ENCODE measurements at places on chromosomes 6 and 20. TPM values are rescaled to one million over a fixed set of nuclear protein-coding genes. Genes with fewer than 3 reads are reported as not detected.

Gene LY6G6D
- total RNA-seq, result not detected

Gene LIN28B
- total RNA-seq, result not detected

Gene ADGRB3
- not detected for total RNA-seq

Gene FOXC1
- 11.1 TPM for total RNA-seq

Gene PARD6B
- not detected for total RNA-seq

- no peak overlapping the region for H3K4me3 ChIP-seq
- H3K4me1 ChIP-seq, result no peaks in the 10 kb centered on the region
- peaks cover 84% of the 10 kb centered on the region for H3K27me3 ChIP-seq
- no peaks in the 10 kb centered on the region for H3K36me3 ChIP-seq
Measured at GRCh38 chr20:63008541-63009044, 1.8 kb upstream of the BHLHE23 start.

DNA sequence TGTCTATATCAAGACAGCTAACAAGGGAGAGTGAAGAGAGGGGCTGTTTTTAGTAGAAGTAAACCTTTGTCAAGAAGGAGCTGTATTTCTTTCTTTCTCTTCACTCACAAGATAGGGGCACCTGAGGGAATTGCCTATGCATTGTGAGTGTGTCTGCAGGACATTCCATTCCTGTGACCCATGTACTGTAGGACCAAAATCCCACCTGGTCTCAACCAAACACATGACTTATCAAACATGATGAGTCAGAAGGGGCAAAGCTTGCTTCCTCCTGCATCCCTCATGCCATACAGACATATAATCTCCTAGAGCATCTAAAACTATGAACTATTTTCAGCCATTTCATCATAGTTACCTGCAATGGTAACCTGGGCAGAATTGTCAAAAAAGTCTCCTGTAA is 21.8 kb downstream of the PKHD1 start:
- H3K4me1 ChIP-seq, result no peaks in the 10 kb centered on the region
- H3K36me3 ChIP-seq, result no peaks in the 10 kb centered on the region
- H3K27ac ChIP-seq, result no peak overlapping the region
- no peak overlapping the region for H3K4me3 ChIP-seq
- 0 out of 2 replicates have a peak, but pooled peaks cover 4% of the 10 kb centered on the region for H3K27me3 ChIP-seq

DNA sequence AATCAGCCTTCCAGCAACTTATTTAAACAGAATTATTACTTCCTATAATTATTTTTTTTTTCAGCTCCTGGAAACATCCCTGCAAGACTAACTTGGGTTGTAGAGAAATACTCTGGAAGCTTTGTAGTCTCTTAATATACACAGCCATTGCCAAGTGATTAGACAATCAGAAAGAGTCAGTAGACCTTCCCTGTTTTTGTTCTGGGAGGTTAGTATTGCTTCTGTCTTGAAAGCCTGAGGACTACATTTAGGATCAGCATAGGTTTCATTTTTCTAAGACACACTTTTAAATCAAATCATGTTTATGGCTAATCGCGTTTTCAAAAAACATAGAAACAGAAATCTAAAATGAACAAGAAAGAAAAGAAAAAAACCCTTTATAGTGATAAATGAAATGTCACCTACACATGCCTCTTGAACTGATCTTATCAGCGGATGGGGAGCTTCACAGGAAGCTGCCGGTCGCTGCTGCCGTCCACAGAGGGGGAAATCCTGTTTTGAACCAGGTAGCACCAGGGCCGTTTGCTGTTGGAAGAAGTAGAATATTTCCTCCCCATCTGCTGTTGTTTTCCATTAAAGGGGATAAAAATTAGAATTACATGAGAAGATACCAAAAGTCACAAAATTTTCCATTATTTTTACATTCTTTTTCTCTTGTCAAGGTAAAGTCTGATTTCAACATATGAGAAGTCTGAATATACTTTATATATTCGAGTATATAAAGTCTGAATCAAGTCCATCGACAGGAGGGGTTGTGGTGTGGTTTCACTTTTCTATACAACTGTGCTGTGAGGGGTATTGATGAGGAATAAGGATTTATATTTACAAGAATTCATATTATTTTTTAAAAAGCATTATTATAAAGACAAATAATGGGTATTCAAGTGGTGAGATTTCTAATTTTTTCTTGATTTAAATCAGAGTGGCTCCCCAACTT is 94.6 kb downstream of the ARMC2 start:
- peaks cover 38% of the 10 kb centered on the region for H3K4me1 ChIP-seq
- H3K27ac ChIP-seq, result no peak overlapping the region
- no peak for DNase-seq
- H3K4me3 ChIP-seq, result no peak overlapping the region
- no peaks in the 10 kb centered on the region for H3K27me3 ChIP-seq

GRCh38 chr6:155227046-155227445 is 36.8 kb upstream of the CLDN20 start:
- no peaks in the 10 kb centered on the region for H3K36me3 ChIP-seq
- H3K27ac ChIP-seq, result no peak overlapping the region
- H3K4me3 ChIP-seq, result no peak overlapping the region
- no peak for DNase-seq

- no peaks in the 10 kb centered on the region for H3K36me3 ChIP-seq
- no peak overlapping the region for H3K27ac ChIP-seq
- H3K4me3 ChIP-seq, result no peak overlapping the region
- H3K27me3 ChIP-seq, result no peaks in the 10 kb centered on the region
- no peak for DNase-seq
- no peaks in the 10 kb centered on the region for H3K4me1 ChIP-seq
Measured at GRCh38 chr20:23106271-23106851, 20.2 kb upstream of the CD93 start.

DNA sequence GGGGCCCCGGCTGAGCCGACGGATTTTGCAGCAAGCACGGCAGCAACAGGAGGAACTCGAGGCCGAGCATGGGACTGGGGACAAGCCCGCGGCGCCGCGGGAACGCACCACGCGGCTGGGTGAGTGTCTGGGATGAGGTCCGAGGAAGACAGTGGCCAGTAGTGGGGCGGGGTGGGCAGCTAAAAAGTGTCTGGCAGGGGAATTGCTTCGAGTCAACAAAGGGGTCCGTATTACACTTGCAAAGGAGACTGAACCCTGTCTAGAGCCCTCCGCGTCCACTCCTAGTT is 356 bp downstream of the BYSL start:
- H3K27me3 ChIP-seq, result no peaks in the 10 kb centered on the region
- H3K27ac ChIP-seq, result peak overlapping the region; percentile 98
- peak overlapping the region; percentile 99 for H3K4me3 ChIP-seq
- peaks cover 41% of the 10 kb centered on the region for H3K4me1 ChIP-seq
- H3K36me3 ChIP-seq, result no peaks in the 10 kb centered on the region

DNA sequence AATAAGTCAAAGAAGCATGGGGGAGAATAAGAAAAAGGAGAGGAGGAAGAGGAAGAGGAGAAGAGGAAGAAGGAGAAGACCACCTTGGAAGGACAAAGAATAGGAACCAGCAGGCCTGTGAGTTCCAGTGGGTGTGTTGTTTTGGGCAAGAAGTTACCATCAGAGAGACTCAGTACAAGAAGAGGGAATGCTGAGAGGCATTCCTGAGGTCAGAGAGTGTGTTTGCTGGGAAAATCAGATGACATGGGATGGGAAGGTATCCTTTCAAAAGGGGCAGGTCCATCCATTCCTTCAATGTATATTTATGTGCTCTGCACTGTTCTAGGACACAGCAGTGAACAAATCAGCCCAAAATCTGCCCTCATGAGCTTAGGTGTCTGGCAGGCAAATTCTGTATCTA is 40.5 kb upstream of the PRIM2 start:
- H3K27ac ChIP-seq, result no peak overlapping the region
- no peak for DNase-seq
- H3K36me3 ChIP-seq, result no peaks in the 10 kb centered on the region
- H3K4me3 ChIP-seq, result no peak overlapping the region

DNA sequence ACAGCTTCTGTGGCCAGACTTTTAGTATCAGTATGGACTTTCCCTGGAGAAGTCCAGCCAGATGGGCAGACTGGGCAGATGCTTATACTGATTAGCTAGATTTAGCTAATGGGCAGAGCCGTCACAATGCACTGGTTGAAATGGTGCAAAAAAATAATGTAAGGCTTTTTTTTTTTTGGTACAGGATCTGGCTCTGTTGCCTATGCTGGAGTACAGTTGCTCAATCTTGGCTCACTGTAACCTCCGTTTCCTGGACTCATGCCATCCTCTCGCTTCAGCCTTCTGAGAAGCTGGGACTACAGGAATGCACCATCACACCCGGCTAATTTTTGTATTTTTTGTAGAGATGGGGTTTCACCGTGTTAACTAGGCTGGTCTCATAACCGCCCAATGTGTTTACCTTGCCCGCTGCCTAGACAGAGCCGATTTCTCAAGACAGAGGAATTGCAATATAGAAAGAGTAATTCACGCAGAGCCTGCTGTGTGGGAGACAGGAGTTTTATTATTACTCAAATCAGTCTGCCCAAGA is 16.4 kb upstream of the KIFC1 start:
- H3K4me3 ChIP-seq, result peak overlapping the region; percentile 57
- peaks cover 27% of the 10 kb centered on the region for H3K4me1 ChIP-seq
- no peaks in the 10 kb centered on the region for H3K27me3 ChIP-seq
- H3K36me3 ChIP-seq, result no peaks in the 10 kb centered on the region
- peak; percentile 92 for DNase-seq

GRCh38 chr20:64114356-64114971 is 7.1 kb upstream of the NPBWR2 start:
- no peak for DNase-seq
- no peaks in the 10 kb centered on the region for H3K4me1 ChIP-seq
- no peak overlapping the region for H3K4me3 ChIP-seq
- no peaks in the 10 kb centered on the region for H3K36me3 ChIP-seq

GRCh38 chr20:56781108-56781739 is 152.1 kb downstream of the TFAP2C start:
- DNase-seq, result peak; percentile 70
- no peak overlapping the region for H3K4me3 ChIP-seq
- peaks cover 17% of the 10 kb centered on the region for H3K4me1 ChIP-seq
- no peaks in the 10 kb centered on the region for H3K27me3 ChIP-seq

- H3K4me3 ChIP-seq, result peak overlapping the region; percentile 31
- DNase-seq, result peak; percentile 88
- H3K4me1 ChIP-seq, result peaks cover 19% of the 10 kb centered on the region
- H3K36me3 ChIP-seq, result no peaks in the 10 kb centered on the region
Measured at GRCh38 chr6:121652726-121653623, 217.5 kb downstream of the GJA1 start.

GRCh38 chr6:131602781-131603312 is 25.2 kb downstream of the MED23 start:
- H3K4me3 ChIP-seq, result no peak overlapping the region
- H3K27me3 ChIP-seq, result no peaks in the 10 kb centered on the region
- peaks cover 10% of the 10 kb centered on the region for H3K4me1 ChIP-seq
- DNase-seq, result peak; percentile 94
- peaks cover 81% of the 10 kb centered on the region for H3K36me3 ChIP-seq
- peak overlapping the region; percentile 67 for H3K27ac ChIP-seq

GRCh38 chr6:95478941-95479340 is 98.4 kb upstream of the MANEA start:
- H3K27ac ChIP-seq, result no peak overlapping the region
- H3K4me3 ChIP-seq, result no peak overlapping the region
- no peaks in the 10 kb centered on the region for H3K4me1 ChIP-seq
- H3K27me3 ChIP-seq, result no peaks in the 10 kb centered on the region

GRCh38 chr20:60268491-60268890 is 310.3 kb downstream of the CDH26 start:
- no peaks in the 10 kb centered on the region for H3K36me3 ChIP-seq
- no peaks in the 10 kb centered on the region for H3K27me3 ChIP-seq
- no peaks in the 10 kb centered on the region for H3K4me1 ChIP-seq
- no peak for DNase-seq

- H3K4me1 ChIP-seq, result peaks cover 10% of the 10 kb centered on the region
- no peak for DNase-seq
- H3K4me3 ChIP-seq, result no peak overlapping the region
- no peaks in the 10 kb centered on the region for H3K27me3 ChIP-seq
Measured at GRCh38 chr6:2784930-2785329, 19.7 kb downstream of the WRNIP1 start.

GRCh38 chr6:148831064-148831463 is 84.2 kb downstream of the UST start:
- H3K27ac ChIP-seq, result peak overlapping the region; percentile 32
- H3K36me3 ChIP-seq, result no peaks in the 10 kb centered on the region
- no peaks in the 10 kb centered on the region for H3K27me3 ChIP-seq
- H3K4me1 ChIP-seq, result peaks cover 48% of the 10 kb centered on the region
- peak overlapping the region; percentile 35 for H3K4me3 ChIP-seq

GRCh38 chr20:15232243-15232642 is 894.8 kb upstream of the FLRT3 start:
- H3K27ac ChIP-seq, result no peak overlapping the region
- no peak for DNase-seq
- no peaks in the 10 kb centered on the region for H3K27me3 ChIP-seq
- H3K4me1 ChIP-seq, result no peaks in the 10 kb centered on the region

- peaks cover 13% of the 10 kb centered on the region for H3K4me1 ChIP-seq
- H3K27me3 ChIP-seq, result no peaks in the 10 kb centered on the region
- H3K27ac ChIP-seq, result peak overlapping the region; percentile 78
- 0 out of 2 replicates have a peak, but pooled peaks cover 2% of the 10 kb centered on the region for H3K36me3 ChIP-seq
- peak overlapping the region; percentile 97 for H3K4me3 ChIP-seq
Measured at GRCh38 chr6:157322792-157323254, 496 bp downstream of the TMEM242 start.

GRCh38 chr6:112433457-112433856 is 86.3 kb downstream of the RFPL4B start:
- H3K36me3 ChIP-seq, result no peaks in the 10 kb centered on the region
- no peak overlapping the region for H3K4me3 ChIP-seq
- no peak overlapping the region for H3K27ac ChIP-seq
- no peaks in the 10 kb centered on the region for H3K27me3 ChIP-seq
- DNase-seq, result no peak

- no peak overlapping the region for H3K4me3 ChIP-seq
- no peak for DNase-seq
- no peak overlapping the region for H3K27ac ChIP-seq
- H3K4me1 ChIP-seq, result peaks cover 7% of the 10 kb centered on the region
- no peaks in the 10 kb centered on the region for H3K27me3 ChIP-seq
Measured at GRCh38 chr6:6683969-6684833, 95.7 kb downstream of the LY86 start.

DNA sequence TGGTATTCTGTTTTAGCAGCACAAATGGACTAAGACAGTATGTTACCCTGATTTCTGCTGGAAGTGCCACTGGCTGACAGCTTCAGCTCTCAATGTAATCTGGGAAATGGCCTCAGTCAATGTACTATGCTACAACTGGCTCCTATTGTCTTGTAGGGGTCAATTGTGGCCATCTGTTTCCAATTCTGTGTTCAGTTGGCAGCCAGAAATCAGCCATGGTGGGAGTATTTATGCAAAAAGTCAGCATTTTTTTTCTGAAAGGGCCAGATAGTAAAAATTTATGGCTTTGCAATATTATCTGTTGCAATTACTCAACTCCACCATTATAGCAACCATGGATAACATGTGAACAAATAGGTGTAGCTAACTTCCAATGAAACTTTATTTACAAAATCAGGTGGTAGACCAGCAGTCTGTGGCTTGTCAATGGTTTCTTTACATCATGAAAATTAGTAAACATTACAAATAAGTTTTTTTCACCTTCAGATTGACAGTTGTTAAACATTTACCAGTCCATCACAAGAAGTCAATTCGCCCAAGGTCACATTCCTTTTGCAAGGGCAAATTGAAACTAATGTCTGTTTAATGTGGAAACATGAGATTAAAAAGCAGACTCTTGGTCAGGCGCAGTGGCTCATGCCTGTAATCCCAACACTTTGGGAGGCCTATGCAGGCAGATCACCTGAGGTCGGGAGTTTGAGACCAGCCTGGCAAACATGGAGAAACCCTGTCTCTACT is 58.3 kb upstream of the TSHZ2 start:
- H3K36me3 ChIP-seq, result no peaks in the 10 kb centered on the region
- no peak for DNase-seq
- no peaks in the 10 kb centered on the region for H3K4me1 ChIP-seq
- H3K27ac ChIP-seq, result no peak overlapping the region
- H3K27me3 ChIP-seq, result no peaks in the 10 kb centered on the region
- H3K4me3 ChIP-seq, result no peak overlapping the region

GRCh38 chr20:63896264-63897105 is 1.6 kb downstream of the DNAJC5 start:
- H3K4me1 ChIP-seq, result peaks cover 12% of the 10 kb centered on the region
- no peaks in the 10 kb centered on the region for H3K36me3 ChIP-seq
- DNase-seq, result peak; percentile 67
- no peaks in the 10 kb centered on the region for H3K27me3 ChIP-seq

Measured in GM23248 (cell line).